ENCODE measurements at places on chromosomes 3 and 15.

DNA sequence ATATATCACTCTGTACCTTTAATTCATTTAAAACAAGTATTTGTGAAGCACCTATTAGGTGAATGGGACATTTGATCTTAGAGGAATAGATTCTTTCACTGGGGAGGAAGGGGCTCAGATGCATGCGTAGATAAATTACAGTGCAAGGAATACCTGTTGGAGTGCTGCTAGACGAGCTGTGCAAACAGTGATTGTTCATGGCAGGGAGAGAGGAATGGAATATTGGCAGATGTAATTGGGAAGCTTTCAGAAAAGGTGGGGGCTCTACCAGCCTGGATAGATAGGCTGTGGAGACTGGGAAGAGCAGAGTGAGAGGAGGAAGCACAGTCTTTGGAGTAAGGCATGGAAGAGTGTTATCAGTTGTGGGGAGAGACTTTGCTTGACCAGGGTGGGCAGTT is 116.8 kb downstream of the AKAP13 start:
- DNase-seq = no peak

- DNase-seq = no peak
Measured at GRCh38 chr3:150844484-150844883, 60.8 kb downstream of the MINDY4B start.

GRCh38 chr3:155494332-155494731 is 200.8 kb upstream of the STRIT1 start:
- no peak for DNase-seq

- DNase-seq = no peak
Measured at GRCh38 chr3:46935989-46936558, 40.5 kb downstream of the CCDC12 start.

DNA sequence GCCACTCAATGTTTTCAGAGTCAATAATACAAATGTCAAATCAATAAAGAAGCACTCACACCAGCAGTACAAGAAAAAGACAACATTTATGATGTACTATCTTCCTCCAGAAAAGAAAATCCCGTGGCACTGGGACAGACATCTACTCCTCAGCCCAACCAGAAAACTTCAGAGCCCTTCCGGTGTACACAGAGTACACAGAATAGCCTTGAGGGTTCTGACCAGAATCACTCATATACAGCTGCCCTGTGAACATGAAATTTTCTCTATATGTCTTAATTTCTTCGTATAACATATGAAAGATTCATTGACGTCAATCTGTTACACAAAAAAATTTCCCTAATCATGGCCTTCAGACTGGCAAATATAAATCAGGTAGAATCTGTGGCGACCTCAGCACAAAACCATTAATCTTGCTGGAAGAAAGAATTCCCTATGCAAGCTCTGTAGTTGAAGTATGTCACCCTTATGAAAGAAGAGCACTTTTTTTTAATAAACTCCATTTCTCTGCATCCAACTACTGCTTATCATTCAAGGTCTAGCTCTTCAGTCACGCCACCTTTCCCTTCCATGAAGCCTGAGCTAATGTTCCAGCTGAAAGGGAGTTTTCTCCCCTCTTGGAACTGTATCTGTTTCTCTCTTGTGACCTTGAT is 53.8 kb upstream of the PLAAT1 start:
- no peak for DNase-seq

- DNase-seq = no peak
Measured at GRCh38 chr3:169138849-169139420, 524.6 kb downstream of the MECOM start.

GRCh38 chr15:73570355-73571032 is 62.7 kb downstream of the NPTN start:
- DNase-seq = no peak

DNA sequence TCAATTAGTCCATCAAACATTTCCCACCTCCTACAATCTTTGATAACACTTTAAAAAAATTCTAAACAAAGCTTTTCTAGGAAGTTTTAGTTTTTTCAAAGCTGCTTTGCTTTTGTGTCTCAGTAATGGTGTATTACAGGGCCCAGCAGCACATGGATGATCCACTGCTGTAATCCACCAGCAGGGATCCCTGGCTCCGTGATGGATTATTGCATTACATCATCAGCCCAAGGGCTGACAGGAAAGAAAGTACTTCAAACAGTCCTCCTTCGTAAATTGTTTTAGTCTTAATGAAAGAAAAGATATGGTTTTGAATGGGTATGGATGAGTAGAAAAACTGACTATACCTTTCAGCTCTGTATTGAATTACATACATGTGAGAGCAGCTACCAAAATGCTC is 688.9 kb upstream of the NAALADL2 start:
- no peak for DNase-seq

GRCh38 chr15:63185206-63185605 is 4.2 kb upstream of the RAB8B start:
- DNase-seq = no peak

- no peak for DNase-seq
Measured at GRCh38 chr3:177085794-177086193, 111.5 kb downstream of the TBL1XR1 start.

DNA sequence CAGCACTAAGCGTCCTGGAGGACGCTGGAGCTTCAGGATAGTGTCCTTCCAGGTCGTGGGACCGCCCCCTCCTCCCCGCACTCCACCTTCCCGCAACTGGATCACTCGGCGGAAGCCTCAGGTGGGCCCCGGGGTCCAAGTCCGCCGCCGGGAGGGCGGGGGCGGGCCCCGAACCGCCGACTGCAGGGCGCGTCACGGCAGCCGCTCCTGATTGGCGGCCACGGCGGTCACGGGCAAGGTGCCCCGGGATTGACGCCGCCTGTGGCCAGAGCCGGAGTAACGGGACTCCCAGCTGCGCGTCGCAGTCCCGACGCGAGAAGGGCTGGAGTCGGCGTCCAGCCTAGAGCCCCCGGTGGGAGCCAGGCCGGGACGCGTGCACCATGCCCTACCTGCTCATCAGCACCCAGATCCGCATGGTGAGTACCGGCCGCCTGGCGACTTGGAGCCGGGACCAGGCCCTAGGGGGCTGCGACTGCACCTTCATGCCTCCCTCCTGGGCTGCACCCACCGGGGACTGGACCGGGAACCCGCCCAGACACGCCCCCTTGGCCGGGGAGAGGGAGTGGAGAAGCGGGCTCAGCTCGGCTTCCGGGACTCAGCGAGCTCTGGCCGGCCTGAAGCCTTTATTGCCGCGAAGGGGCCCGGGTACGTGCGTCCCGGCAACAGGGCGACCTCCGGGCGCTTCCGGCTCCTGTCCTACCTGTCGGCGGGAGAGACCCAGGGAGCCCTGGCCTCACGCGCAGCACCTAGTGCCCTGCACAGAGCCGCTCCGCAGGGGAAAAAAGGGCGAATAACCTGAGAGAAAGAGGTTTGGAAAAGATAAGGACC is at the start of gene GCHFR:
Gene GCHFR (plus strand): TSS at position 268 of the 828 bp plus-strand sequence. CDS start 113 bp downstream, at position 381.
- peak; percentile 84 for DNase-seq

- no peak for DNase-seq
Measured at GRCh38 chr3:170692720-170693119, 106.8 kb upstream of the SLC7A14 start.

GRCh38 chr15:50558012-50558411 is 11.5 kb upstream of the USP50 start:
- no peak for DNase-seq

GRCh38 chr3:64916192-64916798 is 228.5 kb upstream of the ADAMTS9 start:
- no peak for DNase-seq

GRCh38 chr3:12835052-12835665 is 6.2 kb downstream of the RPL32 start:
- DNase-seq = no peak

- no peak for DNase-seq
Measured at GRCh38 chr3:58899953-58900298, 149.9 kb downstream of the CFAP20DC start.

- no peak for DNase-seq
Measured at GRCh38 chr3:129560269-129560787, 17.4 kb downstream of the H1-8 start.

DNA sequence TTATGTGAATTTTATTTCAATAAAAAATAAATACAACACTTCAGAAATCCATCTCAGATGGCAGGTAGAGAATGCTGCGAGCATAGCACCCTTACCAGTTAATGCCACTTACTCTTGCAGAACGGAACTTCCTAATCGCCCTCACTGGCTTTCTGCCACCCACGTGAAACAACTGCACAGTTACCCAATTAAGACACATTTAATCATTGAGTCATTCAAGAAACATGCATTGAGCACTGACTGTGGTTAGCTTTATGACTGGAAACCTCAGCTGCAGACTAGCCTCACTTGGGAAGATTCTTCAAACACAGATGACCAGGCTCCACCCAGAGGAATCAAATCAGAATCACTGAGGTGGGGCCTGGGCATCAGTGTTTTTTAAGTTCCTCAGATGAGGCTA is 5.6 kb upstream of the MFGE8 start:
- no peak for DNase-seq

- DNase-seq = no peak
Measured at GRCh38 chr3:157786618-157787017, 283.4 kb upstream of the VEPH1 start.

- DNase-seq = no peak
Measured at GRCh38 chr3:184240384-184241140, 8.2 kb downstream of the ALG3 start.

- DNase-seq = no peak
Measured at GRCh38 chr15:76752549-76752948, 152.6 kb downstream of the SCAPER start.

GRCh38 chr3:190556351-190556750 is 42.5 kb downstream of the IL1RAP start:
- DNase-seq = no peak

DNA sequence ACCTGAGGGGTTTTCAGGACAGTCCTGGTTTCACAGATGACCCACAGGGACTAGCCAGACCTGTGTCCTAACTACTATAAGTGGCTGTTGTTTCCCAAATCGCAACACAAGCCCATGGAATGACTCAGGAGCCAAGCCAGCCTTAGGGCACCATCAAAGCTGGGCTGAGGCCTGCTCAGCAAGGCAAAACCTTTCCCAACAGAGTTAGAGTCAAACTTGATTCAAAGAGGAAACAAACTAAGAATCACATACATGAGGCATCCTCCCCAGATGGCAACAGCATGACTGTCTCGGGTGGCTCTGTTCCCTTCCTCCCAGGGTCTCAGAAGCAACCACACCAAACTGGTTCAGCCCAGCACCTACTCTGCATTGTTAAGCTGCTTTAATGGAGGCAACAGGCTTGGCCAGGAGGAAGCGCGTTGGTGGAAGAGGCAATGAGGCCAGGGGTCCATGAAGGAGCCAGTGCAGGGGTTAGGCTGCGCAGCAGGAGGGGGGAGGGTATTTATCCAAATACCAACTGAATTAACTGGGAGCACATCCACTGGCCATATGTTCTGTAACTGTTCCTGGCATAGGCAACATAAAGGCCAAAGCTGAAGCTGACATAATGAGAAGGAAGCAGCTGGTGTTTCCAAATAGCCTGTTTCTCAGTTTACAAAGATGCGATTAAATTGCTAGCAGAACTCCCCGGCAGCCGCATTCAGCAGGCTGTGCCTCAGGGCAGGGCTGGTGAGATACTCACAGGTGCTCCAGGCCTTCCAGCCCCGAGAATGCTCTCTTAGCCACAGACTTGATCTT is 102.4 kb downstream of the LRIG1 start:
- DNase-seq = no peak

GRCh38 chr15:96217983-96218382 is 112.5 kb upstream of the NR2F2 start:
- DNase-seq = no peak

DNA sequence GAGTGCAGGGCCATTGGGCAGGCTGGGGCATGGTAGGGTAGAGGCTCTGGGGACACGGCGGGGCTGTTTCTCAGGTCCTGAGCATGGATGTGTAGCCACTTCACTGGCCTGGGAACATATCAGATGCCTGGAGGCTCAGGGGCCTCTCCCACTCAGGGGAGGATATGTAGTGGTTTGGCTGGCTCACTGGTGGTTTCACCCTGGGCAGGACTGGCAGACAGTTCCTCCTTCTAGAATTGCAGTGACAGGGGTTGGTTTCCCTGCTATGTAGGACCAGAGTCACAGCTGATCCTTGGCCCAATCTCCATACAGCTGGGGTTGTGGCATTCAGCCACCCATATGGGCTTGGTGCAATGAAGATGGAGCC is 4.8 kb upstream of the ARHGAP31 start:
- no peak for DNase-seq

DNA sequence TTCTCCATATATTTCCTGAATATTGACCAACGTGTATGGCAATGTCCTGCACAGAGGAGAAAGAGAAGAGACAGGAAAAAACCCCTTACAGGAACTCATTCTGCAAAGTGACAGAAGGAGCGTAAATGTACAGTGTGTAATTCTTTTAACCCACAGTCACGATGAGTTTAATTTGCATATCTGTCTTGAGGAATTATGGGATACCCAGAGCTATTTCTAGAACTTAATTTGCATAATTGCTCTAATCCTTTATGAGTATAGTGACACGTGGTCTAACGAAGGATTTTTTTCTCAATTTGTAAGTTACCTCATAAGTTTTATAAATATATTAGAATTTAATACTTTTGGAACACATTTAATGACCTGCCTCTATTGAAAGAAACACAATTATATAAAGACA is 9.8 kb downstream of the GPR27 start:
- no peak for DNase-seq

- DNase-seq = no peak
Measured at GRCh38 chr15:90079619-90080457, 22.4 kb downstream of the IDH2 start.

- DNase-seq = no peak
Measured at GRCh38 chr15:72865486-72865885, 81.9 kb upstream of the ADPGK start.

- DNase-seq = no peak
Measured at GRCh38 chr3:17090280-17090983, 205.7 kb downstream of the PLCL2 start.

DNA sequence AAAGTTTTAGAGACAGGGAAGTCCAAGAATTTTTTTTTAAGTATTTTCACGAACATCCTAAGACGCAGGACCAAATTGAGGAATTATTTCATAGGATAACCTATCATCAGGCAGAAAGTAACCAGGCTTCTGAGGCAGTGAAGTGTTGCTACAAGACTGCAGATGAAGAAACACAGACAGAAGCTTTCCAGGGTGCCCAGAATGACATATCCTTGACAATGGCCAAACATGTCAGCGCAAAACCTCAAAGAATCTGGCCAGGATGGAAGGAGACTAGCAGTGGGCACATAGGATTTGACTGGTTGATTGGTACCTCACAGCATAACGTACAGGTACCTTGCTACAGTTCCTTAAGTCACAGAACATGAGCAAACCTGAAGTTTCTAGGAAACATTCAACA is 7.5 kb downstream of the ADAMTS9 start:
- DNase-seq = no peak

DNA sequence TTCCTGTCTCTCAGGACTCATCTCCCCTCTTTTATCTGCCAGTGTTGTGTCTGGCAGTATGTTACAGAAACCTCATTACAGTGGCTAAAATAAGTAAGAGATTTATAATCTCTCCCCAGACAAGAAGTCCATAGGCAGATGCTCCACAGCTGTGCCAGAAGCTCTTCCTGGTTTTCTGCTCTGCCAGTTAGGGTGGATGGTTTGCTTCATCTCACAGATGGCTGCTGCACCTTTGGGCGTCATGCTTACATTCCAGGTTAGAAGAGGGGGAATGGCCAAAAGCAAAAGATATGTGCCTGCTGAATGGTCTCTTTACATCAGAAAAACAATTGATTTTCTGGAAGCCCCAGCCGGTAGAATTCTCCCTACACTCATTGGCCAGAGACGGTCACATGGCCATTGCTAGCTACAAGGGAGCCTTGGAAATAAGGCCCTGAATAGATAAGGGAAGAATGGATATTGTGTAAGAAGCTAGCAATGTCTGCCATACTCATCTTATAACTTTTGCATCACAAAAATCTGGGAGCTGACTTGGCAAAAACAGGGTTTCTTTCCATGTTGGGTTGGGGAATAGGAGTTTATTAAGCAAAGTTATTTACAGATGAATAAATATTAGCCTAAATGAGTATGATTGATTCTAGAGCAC is 91.1 kb downstream of the PDCD6IP start:
- no peak for DNase-seq

Data from left forelimb (tissue), 1 donor.